Dermis blood vessel endothelial cell (primary cell): ENCODE measurements at places on chromosomes 2 and 18. TPM values are rescaled to one million over a fixed set of nuclear protein-coding genes. Genes with fewer than 3 reads are reported as not detected.

DNA sequence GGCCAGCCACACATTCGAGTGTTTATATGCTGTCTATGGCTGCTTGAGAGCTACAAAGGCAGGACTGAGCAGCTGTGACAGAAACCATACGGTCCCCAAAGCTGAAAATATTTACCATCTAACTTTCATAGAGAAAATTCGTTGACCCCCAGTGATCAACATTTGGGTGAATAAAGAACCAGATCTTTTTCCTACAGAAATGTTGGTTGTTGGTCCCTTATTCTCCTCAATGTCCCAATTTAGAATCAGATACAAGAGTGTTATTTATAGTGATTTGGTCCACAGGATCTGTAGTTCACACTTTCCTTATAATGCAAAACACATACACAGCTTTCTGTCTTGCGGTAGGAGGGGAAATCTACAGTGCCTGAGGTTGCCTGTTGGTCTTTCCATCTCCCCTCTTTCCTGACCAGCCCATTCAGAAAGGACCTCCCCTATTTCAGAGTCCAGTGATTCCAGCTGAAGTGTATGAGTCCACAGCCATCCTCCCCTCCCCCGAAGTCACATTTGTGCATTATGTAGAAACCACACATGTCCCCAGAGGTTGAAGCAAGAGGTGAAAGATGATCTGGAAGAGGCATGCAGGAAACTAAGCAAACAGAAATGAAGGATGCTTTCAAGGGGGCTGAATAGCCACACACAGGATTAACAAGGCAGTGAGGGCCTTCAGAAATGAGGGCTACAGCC is 61.9 kb downstream of the SPRED2 start:
- no peak for DNase-seq

DNA sequence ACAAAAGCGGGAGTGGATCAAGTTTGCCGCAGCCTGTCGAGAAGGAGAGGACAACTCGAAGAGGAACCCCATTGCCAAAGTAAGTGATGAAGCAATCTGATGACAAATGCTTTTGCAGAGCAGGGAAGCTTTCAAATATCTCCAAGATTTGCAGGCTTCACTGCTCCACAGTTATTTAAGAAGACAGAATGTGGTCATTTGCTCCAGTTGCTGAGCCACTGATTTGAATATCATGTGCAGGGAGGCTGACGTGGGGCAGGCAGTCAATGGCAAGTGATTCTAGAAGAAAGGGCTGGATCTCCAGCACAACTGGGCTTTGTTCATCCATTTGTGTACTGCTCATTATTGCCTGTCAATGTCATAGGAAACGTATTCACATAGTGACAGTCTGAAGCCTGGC is 10.2 kb downstream of the DSG4 start:
- DNase-seq = no peak

Gene GPR17
- not detected in 2 replicates for total RNA-seq

Gene UGT1A3
- total RNA-seq = not detected in 2 replicates

Gene DSC1
- total RNA-seq = not detected in 2 replicates

Gene PLA2R1
- 17.0 and 32.3 TPM in 2 replicates for total RNA-seq

Gene ASB18
- under 0.01 TPM in 1 of 2 replicates, not detected in the other for total RNA-seq
